Activated CD4-positive, alpha-beta T cell treated with anti-CD3 and anti-CD28 coated beads, Interleukin-2, amount 10 ng/mL, durations not matched to agents 24 days and 14 days (primary cell): ENCODE measurements at places on chromosomes 2 and 18. TPM values are rescaled to one million over a fixed set of nuclear protein-coding genes. Genes with fewer than 3 reads are reported as not detected.

SLC9A4 gene
- total RNA-seq: 0.07 and 0.12 TPM in 2 replicates

RAX gene
- not detected in 2 replicates for total RNA-seq

FOXD4L1 gene
- total RNA-seq: 0.17 and 0.30 TPM in 2 replicates

ZNF892 gene
- total RNA-seq: 4.7 and 5.5 TPM in 2 replicates

OTX1 gene
- total RNA-seq: not detected in 2 replicates

IL37 gene
- not detected in 2 replicates for total RNA-seq

ELOA2 gene
- not detected in 2 replicates for total RNA-seq

DNA sequence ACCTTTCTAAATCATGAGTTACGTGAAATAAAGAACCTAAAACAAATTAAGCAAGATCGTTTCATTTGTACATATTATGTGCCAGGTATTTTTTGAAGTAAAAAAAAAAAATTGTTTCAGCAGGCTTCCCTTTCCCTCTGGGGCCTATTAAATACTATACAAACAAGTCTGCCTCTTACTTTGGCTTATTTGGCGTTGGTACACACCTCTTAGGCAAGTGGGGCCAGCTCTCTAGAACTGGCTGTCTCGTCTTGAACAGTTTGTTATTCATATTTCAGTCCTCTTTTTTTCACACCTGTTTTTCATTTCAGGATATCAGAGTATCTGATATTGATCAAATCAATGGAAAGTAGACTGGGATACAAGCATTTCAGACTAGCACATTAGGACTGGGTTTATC, 27.4 kb upstream of the PPP3R1 start:
- peaks cover 27% of the 10 kb centered on the region for H3K27me3 ChIP-seq
- DNase-seq: no peak
- H3K4me1 ChIP-seq: peaks cover 1% of the 10 kb centered on the region
- no peak overlapping the region for H3K27ac ChIP-seq

- H3K4me1 ChIP-seq: peaks cover 15% of the 10 kb centered on the region
- peak overlapping the region; percentile 3 for H3K4me3 ChIP-seq
- no peak for DNase-seq
- peak overlapping the region; percentile 82 for H3K27ac ChIP-seq
- peaks cover 15% of the 10 kb centered on the region for H3K36me3 ChIP-seq
- H3K27me3 ChIP-seq: no peaks in the 10 kb centered on the region
These were observed 14.2 kb downstream of the NIFK start for GRCh38 chr2:121722479-121722878.

- no peaks in the 10 kb centered on the region for H3K36me3 ChIP-seq
- H3K4me3 ChIP-seq: no peak overlapping the region
- H3K27me3 ChIP-seq: no peaks in the 10 kb centered on the region
- DNase-seq: no peak
These were observed 449.4 kb upstream of the SOX11 start for GRCh38 chr2:5242751-5243150.

DNA sequence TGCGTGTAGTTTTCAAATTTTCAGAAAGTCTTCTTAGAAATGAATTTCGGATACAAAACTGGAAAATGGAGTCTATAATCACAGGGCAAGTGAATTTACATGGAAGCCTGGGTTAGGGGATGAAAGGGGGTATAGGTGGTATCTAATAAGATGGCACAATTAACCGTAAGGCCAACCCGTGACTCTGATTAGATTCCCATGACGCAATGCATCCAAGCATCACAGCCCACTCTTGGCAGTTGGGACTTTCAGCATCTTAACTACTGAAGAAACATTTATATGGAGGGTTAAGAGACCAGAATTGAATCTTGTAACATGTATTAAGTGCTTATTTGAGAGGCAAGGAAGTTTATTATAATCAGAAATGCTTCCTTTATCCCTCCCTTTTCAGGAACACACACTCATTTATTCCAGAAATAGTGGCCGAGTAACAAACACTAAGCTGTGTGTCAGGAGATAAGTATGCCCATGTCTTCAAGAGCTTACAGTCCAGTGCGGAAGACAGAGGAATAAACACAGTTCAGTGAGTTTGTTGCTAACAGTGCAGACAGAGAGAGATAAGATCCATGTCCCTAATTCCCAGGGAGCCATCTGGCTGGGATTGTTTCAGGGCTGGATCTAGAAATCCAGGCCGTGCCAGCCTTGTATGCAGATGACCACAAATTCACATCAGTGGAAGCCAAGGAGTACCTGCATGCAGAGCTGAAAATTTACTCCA, 151.2 kb downstream of the ANTXR1 start:
- no peaks in the 10 kb centered on the region for H3K36me3 ChIP-seq
- H3K4me3 ChIP-seq: no peak overlapping the region
- H3K27ac ChIP-seq: no peak overlapping the region
- no peaks in the 10 kb centered on the region for H3K4me1 ChIP-seq
- no peak for DNase-seq

GRCh38 chr2:59239146-59239545, 998.0 kb upstream of the FANCL start:
- H3K36me3 ChIP-seq: no peaks in the 10 kb centered on the region
- DNase-seq: no peak
- H3K4me3 ChIP-seq: no peak overlapping the region
- H3K27ac ChIP-seq: no peak overlapping the region

- H3K4me3 ChIP-seq: no peak overlapping the region
- no peaks in the 10 kb centered on the region for H3K27me3 ChIP-seq
- DNase-seq: no peak
- H3K36me3 ChIP-seq: no peaks in the 10 kb centered on the region
- no peaks in the 10 kb centered on the region for H3K4me1 ChIP-seq
These were observed 472.6 kb upstream of the KLHL29 start for GRCh38 chr2:22912398-22912797.

- no peaks in the 10 kb centered on the region for H3K4me1 ChIP-seq
- no peak for DNase-seq
- no peak overlapping the region for H3K4me3 ChIP-seq
- no peak overlapping the region for H3K27ac ChIP-seq
These were observed 1031.8 kb upstream of the ZEB2 start for GRCh38 chr2:145551686-145552085.

- H3K4me3 ChIP-seq: no peak overlapping the region
- no peak overlapping the region for H3K27ac ChIP-seq
- no peaks in the 10 kb centered on the region for H3K27me3 ChIP-seq
- H3K36me3 ChIP-seq: no peaks in the 10 kb centered on the region
These were observed 226.8 kb upstream of the RAB6C start for GRCh38 chr2:129752686-129753085.

DNA sequence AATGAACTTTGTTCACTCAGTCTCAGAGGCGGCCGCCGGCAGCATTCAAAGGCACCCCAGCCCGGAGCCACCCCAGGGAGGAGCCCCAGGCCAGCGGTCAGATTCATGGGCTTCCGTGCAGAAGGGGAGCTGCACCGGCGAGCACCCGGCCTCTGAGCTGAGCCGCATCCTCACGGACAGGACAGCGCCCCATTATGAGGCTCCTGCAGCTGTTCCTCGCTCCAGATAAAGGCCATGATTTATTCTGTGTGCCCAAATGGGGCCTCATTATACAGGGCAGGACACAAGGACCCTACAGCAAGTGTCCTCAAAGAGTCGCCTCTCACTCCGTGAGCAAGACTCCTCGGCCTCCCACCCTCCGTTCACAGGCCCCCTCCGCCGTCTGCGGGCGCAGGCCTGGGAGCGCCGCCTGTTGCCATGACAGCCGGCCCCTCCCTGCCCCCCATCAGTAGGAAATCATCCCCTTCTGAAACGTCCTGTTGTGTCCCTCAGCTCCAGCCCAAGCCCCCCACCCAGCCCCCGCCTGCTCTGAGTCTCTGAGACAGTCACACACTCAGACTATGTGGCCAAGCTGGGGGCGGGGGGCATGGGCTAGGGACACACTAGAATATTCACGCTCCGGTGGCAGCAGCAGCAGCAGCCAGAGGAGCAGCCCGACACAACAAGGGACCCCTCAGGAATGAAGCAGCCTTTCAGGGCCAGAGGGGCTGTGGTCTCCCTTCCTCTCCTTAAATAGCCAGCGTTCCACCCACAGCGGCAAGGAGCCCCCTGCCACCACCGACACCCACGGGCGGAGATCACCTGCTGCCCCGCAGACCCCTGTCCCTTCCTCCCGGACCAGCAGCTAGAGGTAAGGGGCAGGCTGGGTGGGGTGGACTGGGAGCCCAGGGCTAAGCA, at the start of gene GPR17:
GPR17 (plus strand) TSS at position 759 of the 897 bp plus-strand sequence. CDS start 4,583 bp downstream, outside the sequence.
- H3K4me1 ChIP-seq: peaks cover 10% of the 10 kb centered on the region
- H3K27me3 ChIP-seq: no peaks in the 10 kb centered on the region
- no peak for DNase-seq
- no peak within 1 kb of the TSS for H3K27ac ChIP-seq
- no peak within 1 kb of the TSS for H3K4me3 ChIP-seq

DNA sequence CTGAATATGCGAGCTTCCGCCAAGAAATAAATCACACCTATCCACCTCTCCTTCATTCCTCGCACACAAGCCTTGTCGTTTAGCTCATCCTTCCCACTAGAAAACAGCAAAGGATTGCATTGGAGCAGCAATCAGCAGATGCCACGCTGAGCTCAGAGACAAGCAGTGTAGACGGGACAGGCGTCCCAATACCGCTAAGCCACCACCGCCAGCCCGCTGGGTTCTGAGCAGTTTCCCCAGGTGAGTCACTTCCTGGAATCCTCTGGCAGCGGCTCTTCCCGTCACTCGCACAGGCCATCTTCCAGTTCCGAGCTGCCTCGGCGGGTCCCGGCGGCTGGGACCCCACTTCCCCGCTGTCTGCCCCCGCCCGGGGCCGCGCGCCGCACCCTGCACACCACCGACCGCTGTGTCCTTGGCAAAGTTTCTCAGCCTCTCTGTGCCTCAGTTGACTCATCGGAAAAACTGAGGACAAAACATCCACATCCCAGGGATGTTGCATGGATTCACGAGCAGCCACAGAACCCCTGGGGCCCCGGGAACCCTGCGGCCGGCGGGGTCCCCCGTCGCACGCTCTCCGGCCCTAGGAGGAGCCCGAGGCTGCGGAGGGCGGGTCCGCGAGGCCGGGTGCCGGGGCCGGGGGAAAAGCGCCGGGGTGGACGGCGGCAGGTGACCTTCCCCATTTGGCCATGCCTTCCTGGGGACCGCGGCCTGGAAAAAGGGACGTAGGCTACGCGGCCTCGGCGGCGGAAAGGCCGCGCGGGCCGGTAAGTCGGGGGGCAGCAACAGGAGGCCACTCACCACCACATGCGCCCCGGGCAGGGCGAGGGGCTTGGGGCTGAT, 573 bp downstream of the KDSR start:
- H3K4me3 ChIP-seq: peak overlapping the region; percentile 91
- H3K4me1 ChIP-seq: peaks cover 29% of the 10 kb centered on the region
- DNase-seq: peak; percentile 90
- peaks cover 39% of the 10 kb centered on the region for H3K36me3 ChIP-seq
- H3K27me3 ChIP-seq: no peaks in the 10 kb centered on the region
- peak overlapping the region; percentile 70 for H3K27ac ChIP-seq

GRCh38 chr2:195029804-195030654, 627.0 kb upstream of the SLC39A10 start:
- no peak overlapping the region for H3K27ac ChIP-seq
- no peak for DNase-seq
- no peak overlapping the region for H3K4me3 ChIP-seq
- H3K4me1 ChIP-seq: no peaks in the 10 kb centered on the region
- no peaks in the 10 kb centered on the region for H3K36me3 ChIP-seq
- H3K27me3 ChIP-seq: peaks cover 9% of the 10 kb centered on the region

DNA sequence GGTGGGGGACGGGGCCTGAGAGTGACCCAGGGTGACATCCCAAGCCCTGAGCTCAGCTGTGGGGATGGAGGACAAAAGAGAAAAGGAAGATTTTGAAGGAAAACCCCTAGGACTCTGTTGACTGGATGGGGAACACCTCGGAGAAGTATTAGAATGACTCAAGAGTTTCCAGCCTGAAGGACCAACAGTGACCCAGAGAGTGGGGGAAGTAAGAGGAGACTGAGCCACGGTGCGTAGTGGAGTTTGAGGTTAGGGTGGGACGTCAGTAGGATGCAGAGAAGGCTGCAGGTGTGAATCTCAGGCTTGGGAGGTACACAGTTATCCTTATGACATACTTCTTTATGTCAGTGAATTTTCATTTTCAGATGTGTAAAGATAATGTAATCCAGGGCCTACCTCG, 119.5 kb downstream of the NCK2 start:
- peaks cover 39% of the 10 kb centered on the region for H3K36me3 ChIP-seq
- peak overlapping the region; percentile 76 for H3K27ac ChIP-seq
- H3K4me3 ChIP-seq: no peak overlapping the region
- H3K27me3 ChIP-seq: no peaks in the 10 kb centered on the region

- no peak overlapping the region for H3K4me3 ChIP-seq
- peaks cover 35% of the 10 kb centered on the region for H3K36me3 ChIP-seq
- no peaks in the 10 kb centered on the region for H3K27me3 ChIP-seq
- DNase-seq: no peak
These were observed 9.0 kb downstream of the UGP2 start for GRCh38 chr2:63850649-63851048.

GRCh38 chr18:32867936-32868335, 95.1 kb upstream of the KLHL14 start:
- H3K4me1 ChIP-seq: no peaks in the 10 kb centered on the region
- no peaks in the 10 kb centered on the region for H3K27me3 ChIP-seq
- no peak overlapping the region for H3K4me3 ChIP-seq
- H3K36me3 ChIP-seq: no peaks in the 10 kb centered on the region
- no peak for DNase-seq

DNA sequence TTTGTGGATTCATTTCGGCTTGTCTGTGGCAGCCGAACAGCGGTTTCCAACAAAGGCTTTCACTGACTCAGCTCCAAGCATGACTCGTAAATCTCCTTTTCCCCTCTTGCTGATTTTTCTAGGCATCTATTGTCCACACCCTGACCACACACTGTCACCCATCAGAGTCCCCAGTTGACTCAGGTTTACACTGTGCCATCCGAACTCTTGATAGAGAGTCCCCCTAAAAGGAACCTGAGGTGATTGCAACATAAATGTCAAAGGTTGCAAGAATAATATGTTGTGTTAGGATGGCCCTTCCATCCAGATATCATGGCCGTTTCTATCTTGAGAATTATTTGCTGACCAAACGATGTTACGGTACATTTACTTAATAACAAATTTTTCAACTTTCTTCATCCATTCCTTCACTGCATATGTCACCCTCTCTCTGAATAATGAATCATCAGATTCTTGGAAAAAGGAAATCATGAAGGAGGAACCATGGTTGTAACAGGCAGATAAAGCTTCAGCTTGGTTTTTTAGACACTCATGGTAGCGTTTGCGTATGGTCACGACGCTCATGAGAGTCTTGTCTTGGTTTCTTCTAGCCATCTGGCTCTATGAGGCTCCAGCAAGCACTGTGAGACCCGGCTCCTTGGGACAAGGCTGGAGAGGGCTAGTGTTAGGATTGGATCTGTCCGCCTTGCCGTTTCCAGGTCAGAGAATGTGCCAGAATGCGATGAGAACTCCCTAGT, 72.1 kb downstream of the NPAS2 start:
- DNase-seq: no peak
- H3K4me1 ChIP-seq: no peaks in the 10 kb centered on the region
- H3K4me3 ChIP-seq: no peak overlapping the region
- no peak overlapping the region for H3K27ac ChIP-seq

GRCh38 chr2:48508461-48509124, 21.4 kb upstream of the STON1 start:
- no peak overlapping the region for H3K4me3 ChIP-seq
- DNase-seq: no peak
- H3K27me3 ChIP-seq: no peaks in the 10 kb centered on the region
- H3K36me3 ChIP-seq: peaks cover 46% of the 10 kb centered on the region
- peak overlapping the region; percentile 74 for H3K27ac ChIP-seq
